Cortex of kidney (tissue), 1 donor: ENCODE measurements at places on chromosomes 2 and 18.

- DNase-seq: no peak
Measured at GRCh38 chr18:31776093-31776492, 15.4 kb upstream of the SLC25A52 start.

DNA sequence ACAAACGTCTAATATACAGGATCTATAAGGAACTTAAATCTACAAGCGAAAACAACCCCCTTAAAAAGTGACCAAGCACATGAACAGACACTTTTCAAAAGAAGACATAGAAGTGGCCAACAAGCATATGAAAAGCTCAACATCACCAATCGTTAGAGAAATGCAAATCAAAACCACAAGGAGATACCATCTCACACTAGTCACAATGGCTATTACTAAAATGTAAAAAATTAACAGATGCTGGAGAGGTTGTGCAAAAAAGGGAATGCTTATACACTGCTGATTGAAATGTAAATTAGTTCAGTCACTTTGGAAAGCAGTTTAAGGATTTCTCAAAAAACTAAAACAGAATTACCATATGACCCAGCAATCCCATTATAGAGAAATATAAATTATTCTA lies 1148.5 kb upstream of the FAM98A start:
- DNase-seq: no peak

GRCh38 chr2:204452464-204453023 lies 92.7 kb upstream of the PARD3B start:
- no peak for DNase-seq

GRCh38 chr2:15316370-15316814 lies 244.7 kb downstream of the NBAS start:
- DNase-seq: no peak

- no peak for DNase-seq
Measured at GRCh38 chr2:236985761-236986339, 99.8 kb upstream of the COPS8 start.

GRCh38 chr2:42372474-42373200 lies 11.6 kb upstream of the COX7A2L start:
- DNase-seq: no peak

DNA sequence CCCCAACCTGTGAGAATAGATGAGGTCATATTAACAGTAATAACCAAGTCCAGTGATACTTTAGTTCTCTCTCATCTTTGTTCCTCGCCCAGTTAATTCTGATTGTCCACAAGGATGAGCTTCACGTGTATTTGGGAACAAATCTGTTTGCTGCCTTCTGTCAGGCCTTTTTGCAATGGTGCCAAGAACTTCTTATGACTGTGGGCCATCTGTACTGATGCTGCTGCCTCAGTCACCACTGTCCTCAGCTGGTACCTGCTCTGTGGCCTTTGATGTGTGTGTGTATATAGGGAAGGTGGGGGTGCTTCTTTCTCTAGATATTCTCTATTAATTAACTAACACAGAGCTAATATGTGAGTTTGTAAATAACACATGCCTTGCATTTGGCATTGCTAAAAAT lies 392.9 kb downstream of the TGIF1 start:
- DNase-seq: no peak

GRCh38 chr18:59744271-59744721 lies 47.1 kb upstream of the CCBE1 start:
- no peak for DNase-seq

DNA sequence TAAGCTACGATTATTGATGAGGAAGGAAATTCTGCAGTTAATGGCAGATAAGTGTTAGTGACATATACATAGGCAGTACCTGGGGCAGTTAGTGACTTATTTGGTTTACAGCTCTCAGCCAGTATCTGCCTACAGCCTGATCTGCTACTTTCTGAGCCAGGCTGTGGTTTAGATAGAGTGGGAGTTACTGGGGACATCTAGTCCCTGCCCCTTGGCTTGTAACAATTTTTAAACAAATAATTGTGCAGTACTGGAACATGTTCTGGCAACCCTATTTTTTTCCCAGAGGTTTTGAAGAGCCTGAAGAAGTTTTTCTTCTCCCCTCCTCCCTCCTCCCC lies 2.3 kb downstream of the KIF5C start:
- no peak for DNase-seq

GRCh38 chr2:27773959-27774358 lies 2.4 kb downstream of the MRPL33 start:
- no peak for DNase-seq

GRCh38 chr2:144424559-144425240 lies 95.2 kb downstream of the ZEB2 start:
- DNase-seq: no peak

DNA sequence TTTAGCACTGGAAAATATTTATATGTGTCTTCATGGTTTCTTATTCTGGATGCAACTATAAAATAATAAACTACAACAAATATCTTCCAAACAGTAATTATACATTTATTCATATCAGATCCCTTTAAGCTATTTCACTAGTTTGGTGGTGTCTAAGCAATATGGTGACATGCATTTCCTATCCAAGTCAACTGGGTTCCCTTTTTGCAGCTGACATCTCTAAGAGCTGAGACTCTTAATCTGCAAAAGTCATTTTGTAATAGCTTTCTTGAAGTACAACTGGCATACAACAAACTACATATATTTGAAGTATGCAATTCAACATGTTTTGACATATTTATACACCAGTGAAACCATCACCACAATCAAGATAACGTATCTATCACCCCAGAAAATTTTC lies 59.9 kb upstream of the SLC1A4 start:
- no peak for DNase-seq

DNA sequence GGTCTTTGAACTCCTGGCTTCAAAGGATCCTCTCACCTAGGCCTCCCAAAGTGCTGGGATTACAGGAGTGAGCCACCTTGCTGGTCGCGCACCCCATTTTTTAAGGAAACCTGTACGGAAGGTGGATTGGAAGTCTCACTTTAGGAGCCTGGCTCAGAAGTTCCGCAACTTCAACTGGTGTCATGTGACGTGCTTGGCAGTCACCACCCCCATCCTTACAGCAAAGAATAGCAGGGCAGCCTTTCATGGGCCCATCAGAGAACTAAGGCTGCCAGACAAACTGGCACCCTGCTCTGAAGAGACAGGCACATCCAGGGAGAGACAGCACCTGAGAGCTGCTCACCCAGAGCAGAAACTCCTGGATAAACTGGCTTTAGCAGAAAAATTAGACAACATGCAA lies 3.3 kb upstream of the SLC66A2 start:
- DNase-seq: no peak

DNA sequence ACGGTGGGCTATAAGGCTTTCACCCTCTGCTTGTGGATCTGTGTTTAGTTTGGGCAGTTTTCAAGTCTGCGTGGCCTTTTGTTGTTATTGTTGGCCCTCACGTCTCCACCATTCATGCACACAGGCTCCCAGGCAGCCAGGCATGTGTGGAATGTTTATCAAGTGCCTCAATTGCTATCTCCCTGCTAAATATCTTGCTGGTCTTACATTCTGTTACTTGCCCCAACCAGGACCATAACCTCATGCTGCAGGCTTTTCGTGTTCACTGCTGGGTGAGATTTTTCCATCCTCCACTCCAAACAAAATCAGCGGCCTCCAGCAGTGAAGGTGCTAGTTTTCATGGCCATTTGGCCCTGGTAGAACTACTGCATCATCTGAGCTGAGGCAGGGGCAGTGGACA lies 63.0 kb upstream of the DSC1 start:
- DNase-seq: no peak

DNA sequence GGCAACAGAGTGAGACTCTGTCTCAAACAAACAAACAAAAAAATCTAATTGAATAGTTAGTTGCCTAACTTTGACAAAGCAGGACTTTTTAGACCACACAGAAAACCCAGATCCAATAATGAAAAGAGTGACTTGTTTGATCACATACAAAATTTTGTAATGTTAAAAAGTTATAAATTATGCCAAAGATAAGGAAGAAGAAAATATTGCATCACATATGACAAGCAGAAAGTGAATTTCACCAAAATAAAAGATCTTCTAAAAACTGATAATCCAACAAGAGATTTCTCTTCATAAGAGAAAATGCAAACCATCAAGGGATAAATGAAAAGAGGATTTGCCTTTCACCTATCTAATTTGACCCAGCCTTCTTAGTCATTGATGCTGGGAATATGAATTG lies 2.8 kb upstream of the RMP24 start:
- no peak for DNase-seq

- no peak for DNase-seq
Measured at GRCh38 chr2:169509298-169509885, at the start of gene KLHL41. KLHL41 (plus strand) TSS chr2:169509702; CDS start chr2:169509779, 77 bp downstream.

DNA sequence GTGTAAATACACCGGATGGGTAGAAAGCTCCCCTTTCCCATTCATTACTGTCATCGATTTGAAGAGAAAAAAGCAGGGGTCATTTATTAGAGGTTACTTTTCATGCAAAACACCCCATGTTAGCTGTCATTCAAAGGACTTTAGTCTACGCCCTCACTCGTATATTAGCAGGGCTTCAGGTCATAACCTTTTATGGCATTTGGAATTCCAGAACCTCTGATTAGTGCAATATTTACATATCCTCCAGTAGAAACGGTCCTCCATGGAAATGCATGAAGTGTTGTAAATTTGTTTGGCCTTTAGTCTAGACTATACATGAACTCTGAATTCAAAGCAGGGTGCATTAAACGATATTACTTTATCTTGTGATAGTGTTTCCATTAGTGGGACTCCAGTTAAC lies 180.5 kb downstream of the ZNF516 start:
- DNase-seq: no peak

DNA sequence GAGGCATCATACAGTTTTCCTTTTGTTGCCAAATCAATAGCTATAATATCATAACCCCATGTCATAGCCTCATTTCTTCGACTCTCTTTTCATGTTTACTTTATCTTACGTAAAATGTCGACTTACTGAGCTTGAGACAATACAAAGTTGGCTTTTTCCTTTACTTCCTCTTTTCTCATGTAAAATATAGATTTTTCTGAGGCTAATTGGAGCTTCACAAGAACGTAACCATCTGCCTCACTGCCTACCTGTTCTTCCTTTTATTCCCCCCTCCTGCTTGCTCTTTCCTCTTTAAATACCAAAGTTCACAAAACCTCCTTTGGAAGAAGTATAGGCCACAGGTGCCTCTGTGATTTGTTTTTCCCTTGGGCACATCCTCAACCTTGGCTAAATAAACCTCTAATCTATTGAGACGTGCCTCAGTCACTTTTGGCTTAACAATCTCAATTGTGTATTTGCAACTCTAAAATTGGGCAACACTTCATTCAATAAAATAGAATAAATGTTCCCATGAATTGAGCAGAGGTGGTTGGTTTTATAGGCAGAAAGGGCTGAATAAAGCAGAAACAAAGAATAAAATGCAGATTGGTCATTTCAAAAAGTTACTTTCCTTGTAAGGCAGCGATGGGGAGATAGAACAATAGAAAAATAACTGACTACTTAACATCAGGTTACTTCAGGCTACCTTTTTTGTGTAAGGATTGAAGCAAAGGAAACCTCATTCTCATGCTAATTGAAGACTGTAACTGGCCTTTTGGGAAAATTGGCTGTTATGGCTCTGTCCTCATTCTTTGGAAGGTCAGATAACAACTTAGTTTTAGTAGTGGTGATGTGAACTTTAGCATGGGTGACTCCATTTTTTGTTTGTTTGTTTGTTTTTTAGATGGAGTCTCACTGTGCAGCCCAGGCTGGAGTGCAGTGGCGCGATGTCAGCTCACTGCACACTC lies 21.3 kb downstream of the COMMD1 start:
- no peak for DNase-seq

GRCh38 chr2:135818937-135819610 lies 17.9 kb downstream of the LCT start:
- DNase-seq: no peak

- DNase-seq: no peak
Measured at GRCh38 chr18:12059334-12060181, 34.1 kb upstream of the ANKRD62 start.

- no peak for DNase-seq
Measured at GRCh38 chr2:176280156-176280555, 10.9 kb downstream of the MTX2 start.

DNA sequence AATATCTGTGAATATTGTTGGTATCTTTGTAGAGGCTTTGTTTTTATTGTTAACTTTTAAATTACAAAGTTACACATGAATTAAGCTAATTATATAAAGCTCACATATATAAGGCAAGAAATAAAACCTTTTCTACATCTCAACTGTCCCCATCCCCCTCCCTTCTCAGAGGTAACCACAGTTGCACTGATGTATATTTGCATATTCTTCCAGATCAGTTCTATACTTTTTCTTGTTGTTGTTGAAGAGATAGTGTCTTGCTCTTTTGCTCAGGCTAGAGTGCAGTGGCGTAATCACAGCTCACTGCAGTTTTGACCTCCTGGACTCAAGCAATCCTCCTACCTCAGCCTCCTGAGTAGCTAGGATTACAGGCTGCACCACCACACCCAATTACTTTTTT lies 36.0 kb upstream of the CDC42EP3 start:
- no peak for DNase-seq

DNA sequence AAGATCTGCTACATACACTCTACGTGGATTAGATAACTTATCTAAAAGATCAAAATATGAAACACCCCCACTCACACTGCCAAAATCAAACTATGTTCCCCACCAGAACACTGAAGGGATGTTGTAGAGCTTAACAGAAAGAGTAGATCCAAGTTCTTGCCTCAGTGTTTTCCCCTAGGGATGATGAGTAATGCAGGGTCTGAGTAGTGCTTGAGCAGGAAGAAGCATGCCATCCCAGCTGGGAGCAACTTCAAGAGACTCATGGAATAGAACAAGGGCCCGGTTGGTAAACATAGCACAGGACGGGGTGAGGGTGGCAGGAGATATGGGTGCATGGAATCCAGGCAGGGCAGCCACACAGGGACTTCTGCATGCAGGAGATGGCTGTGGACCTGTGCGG lies 74.3 kb downstream of the SNTG2 start:
- DNase-seq: no peak

GRCh38 chr2:7599462-7600258 lies 682.4 kb downstream of the RNF144A start:
- DNase-seq: no peak

GRCh38 chr2:227834916-227835650 lies 21.4 kb downstream of the CCL20 start:
- DNase-seq: no peak

- DNase-seq: no peak
Measured at GRCh38 chr2:16861530-16861929, 195.9 kb upstream of the CYRIA start.

DNA sequence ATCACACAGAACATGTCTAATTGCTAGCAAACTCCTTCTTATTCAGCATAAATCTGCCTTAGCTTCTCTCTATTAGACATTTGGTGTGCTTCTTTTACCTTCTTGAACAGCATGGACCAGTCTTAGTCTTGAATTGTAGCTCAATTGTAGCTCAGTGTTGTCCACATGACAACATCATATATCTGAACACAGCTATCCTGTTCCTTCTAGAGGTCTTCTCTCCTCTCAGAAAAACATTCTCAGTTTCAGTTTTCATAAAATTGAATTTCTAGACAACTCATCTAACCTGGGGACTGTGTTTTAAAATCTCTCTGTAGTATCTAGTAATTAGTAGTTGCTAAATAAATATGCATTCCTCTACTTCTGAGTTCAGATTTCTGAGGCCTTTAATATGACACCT lies 47.6 kb downstream of the CPO start:
- DNase-seq: no peak
